ENCODE measurements at places on chromosomes 7 and 10.

GRCh38 chr10:69337296-69338132, 59.2 kb downstream of the HK1 start:
- peak; percentile 41 for DNase-seq

GRCh38 chr7:121038717-121039509, 50.4 kb downstream of the CPED1 start:
- no peak for DNase-seq

DNA sequence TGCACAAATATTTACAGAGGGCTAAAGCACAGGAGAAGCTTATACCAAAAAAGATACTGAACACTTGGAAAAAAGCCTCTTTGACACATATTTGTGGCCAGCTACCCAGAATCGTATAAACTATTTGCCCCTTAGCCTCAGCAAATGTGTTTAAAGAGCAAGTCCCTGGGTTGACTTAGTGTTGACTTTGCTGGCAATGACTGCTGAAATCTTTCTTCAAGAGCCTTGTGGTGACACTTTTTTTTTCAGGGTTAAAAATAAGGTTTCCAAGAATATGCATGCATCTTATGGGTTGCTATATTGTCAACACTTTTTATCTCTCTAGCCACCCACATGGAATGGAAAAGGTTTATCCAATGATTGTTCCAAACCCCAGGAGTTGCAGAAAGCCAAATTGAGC, 14.9 kb upstream of the PLEKHS1 start:
- no peak for DNase-seq

DNA sequence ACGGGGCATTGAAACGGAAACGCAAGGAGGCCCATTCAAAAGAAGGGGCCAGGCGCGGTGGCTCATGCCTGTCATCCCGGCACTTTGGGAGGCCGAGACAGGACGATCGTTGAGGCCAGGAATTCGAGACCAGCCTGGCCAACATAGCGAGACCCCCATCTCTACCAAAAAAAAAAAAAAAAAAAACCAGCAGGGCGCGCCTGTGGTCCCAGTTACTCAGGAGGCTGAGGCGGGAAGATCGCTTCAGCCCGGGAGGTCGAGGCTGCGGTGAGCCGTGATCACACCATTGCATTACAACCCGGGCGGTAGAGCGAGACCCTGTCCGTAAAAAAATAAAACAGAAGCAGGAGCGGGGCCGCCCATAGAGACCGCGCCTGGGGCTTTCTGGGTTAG, 396 bp downstream of the PSMG3 start:
- DNase-seq, result no peak

- no peak for DNase-seq
Observed at GRCh38 chr7:109235316-109235715, 665.6 kb downstream of the DNAJB9 start.

GRCh38 chr7:2956526-2957368, 86.9 kb downstream of the CARD11 start:
- DNase-seq, result no peak

GRCh38 chr10:80829562-80829961, 291.9 kb downstream of the SH2D4B start:
- DNase-seq, result no peak

DNA sequence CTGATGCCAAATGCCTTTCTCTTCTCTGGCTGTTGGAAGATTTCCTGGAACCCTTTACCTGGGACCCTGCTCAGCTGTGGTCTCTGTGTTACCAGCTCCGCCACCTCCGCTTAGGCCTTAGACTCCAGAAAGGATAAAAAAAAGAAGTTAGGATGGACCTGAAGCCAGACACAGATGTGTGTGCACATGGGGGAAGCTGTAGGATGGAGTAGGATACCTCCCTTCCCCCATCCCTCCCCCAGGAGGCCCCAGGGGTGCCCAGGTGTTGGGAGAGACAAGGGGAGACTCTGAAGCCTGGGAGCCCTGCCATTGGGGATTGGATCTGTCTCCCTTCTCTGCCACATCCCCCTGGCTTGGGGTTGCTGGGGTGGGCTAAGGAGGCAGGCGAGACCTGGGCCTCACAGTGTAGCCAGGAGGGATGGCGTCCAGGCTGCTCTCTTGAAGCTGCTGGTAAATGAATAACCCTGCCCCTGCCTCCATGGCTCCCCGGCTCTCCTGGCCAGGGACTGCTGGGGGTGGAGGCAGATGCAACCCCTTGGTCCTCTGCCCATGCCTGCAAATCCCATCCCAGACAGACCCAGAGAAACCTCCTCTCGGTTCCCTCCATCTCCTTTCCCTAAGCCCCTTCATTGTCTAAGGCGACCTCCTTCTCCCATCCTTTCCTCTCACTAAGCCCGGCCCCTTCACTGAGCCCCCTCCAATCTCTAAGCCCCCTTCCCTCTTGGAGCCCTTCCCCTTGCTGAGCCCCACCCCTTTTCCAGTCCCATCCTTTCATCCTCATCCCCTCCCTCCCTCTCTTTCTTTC, 8.0 kb downstream of the CLDN3 start:
- no peak for DNase-seq

GRCh38 chr10:79396520-79396919, 48.9 kb downstream of the ZCCHC24 start:
- DNase-seq, result peak; percentile 19

DNA sequence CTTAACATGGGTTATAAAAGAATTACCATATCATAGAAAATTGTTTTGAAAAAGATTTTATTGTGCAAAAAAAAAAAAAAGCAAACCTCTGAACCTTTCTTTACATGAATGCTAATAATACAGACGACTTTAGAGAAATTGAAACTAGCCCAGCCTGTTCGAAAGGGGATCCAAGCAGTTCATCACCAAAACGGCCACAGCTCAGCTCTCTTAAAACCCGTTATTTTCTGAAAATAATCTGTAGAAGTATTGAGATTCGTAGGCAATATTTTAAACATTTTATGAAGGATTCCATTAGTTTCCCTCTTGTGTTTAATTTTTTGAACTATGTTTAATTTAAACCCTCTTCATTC, 9.9 kb upstream of the GSAP start:
- no peak for DNase-seq

DNA sequence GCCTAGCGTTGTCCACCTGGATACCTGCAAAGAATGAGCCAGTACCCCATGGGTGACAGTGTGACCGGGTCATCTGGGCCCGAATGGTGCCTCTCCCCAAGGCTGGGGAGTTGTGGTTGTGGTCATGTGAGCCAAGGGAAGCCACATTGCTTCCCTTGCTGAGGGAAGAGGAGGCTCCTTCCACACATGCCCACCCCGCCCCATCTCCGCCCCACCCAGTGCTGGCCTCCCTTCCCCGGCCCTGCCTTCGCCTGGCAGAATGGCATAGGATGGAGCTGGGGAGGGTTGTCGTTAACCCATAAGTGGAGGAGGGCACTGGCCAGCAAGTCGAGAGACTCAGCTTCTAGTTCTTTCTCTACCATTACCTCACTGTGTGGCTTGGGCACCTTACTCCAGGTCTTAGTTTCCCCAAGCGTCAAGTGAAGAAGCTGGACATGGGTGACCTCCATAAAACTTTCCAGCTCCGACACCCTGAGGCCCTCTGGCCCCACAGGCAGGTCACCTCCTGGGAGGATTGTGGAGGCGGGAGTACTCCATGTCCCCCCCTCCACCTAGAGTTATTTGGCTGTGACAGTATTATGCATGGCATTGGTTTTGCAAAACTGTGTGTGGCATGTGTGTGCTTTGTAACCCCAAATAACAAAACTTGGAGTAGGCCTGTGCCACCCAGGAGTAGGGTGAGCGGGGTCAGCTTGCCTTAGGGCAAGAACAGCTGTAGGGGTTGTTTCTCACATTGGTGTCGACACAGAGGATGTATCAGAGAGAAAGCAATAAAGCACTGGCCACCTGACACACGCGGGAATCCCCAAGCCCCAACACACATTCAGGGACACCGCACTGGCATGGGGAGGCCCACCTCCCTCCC, 90.5 kb upstream of the MACROH2A2 start:
- no peak for DNase-seq

GRCh38 chr10:89591111-89591795, 53.8 kb downstream of the PANK1 start:
- DNase-seq, result no peak

DNA sequence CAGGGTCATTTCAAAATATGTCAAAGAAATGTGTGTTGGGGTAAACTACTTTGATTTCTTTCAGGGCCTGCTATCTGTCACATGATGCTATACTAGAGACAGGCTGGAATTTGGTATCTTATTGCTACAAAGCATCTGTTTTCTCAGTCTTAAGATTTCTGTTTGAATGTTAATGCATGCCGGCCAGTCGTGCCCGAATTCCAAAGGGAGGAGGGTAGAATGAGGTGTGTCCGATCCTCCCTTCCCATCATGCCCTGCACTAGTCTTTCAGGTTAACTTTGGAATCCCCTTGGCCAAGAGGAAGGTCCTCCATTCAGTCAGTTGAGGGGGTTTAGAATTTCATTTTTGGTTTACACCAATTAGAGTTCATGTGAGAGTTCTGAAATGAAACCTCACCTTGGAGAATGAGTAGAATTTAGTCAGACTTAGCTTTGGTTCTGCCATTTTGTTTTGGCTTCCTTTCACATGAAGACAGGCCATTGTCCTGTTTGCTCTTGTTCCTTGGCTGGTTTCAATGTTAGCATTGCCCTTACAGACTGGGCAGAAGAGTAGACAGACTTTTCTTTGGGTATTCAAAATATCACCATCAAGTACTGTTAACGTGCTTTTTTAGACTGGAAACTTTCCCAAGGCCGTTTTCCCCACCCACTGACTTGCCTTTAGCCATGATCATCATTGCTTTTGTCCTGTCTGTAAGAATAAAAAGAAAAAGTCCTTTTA, 95.8 kb downstream of the CAMK1D start:
- no peak for DNase-seq

DNA sequence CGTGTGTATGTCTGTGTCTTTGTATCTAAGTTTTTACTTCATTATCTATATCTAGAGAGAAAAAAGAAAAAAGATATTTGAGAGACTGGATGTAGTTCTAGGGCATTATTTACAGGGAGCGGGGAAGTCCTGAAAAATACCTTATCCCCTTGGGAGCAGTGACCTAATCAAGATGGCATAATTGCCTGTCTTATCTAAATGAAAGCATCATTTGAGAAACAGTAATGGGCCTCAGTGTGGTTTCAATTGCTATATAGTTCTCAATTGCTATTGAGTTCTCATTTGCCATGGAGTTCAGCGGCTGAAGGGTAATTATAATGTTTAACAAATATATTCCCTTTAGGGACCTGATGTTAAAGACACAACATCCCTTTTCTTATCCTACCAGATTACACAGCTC, 216.5 kb downstream of the PLXNA4 start:
- no peak for DNase-seq

- DNase-seq, result no peak
Observed at GRCh38 chr10:132251928-132252327, 55.8 kb downstream of the STK32C start.

- no peak for DNase-seq
Observed at GRCh38 chr10:119524720-119525070, 17.8 kb downstream of the RGS10 start.

DNA sequence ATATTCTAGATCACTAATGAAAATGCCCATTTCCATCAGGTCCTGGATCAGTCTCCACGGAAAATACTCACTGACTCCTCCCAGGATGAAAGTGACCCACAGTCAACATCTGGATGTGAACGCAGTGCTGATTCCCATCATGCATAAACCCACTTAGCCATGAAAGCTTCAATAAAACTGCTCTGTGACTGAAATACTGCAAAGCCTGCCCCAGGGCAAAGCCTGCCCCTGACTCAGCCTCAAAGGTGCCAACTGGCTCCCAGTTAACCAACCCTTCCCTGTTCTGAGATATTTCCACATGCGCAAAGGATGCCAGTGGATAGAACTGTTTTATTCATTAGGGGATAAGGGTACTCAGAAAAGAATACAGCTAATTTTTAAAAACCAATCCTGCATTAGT, 24.0 kb downstream of the OSBPL3 start:
- no peak for DNase-seq

- no peak for DNase-seq
Observed at GRCh38 chr7:46286356-46286755, 365.3 kb upstream of the IGFBP3 start.

GRCh38 chr7:2046581-2047565, 185.9 kb downstream of the MAD1L1 start:
- DNase-seq, result no peak

DNA sequence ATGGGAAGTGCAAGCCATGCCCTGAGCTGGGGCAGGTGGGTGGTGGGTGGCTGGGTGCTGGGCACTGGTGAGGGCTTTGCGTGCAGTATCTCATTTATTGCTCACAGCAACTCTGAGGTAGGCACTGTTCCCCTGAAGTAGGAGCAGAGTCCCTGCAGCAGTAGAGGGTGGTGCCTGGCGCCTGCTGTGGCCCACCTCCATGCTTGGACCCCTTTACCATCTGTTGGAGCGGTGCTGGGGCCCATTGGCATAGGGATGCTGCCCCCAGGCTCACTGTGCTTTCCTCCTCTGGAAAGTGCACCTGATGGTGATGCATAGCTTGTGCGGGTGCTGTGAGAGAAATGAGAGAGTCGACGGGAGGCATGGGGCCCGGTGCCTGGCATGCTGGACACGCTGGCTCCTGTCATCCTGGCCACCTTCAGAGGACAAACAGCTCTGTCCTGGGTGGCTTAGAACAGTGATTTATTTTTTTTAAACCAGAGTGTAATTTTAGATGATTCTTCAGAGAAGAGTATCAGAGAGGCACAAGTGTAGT, 10.4 kb downstream of the SFRP5 start:
- DNase-seq, result no peak

DNA sequence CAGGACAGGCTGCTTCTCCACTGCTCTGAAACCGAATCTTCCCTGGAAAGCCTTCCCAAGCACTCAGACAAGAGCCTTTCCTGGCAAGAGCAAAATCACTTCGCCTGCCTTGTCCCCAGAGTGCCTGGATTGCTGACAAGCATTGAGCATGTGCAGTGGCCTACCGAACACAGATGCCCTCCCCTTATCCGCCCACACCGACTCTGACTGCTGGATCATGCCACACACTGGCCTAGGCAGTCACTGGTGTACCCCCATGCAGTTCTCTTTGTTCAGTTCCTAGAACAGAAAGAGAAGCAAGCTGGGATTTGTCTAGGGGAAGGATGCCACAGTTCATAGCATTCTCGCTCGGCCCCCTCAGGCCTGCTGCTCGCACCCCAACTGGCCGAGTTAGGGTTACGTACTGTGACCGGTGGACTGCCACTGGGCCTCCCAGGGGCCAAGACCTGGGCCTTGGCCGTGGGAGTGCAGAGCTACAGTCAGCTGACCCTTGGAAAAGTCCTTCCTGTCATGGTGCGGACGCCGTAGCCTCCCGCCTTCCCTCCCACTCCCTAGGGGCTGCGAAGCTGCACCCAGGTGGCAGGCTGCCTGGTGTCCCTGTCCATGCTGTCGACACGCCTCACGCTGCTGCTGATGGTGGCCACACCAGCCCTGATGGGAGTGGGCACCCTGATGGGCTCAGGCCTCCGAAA, 6.9 kb downstream of the ABCB8 start:
- DNase-seq, result no peak

- no peak for DNase-seq
Observed at GRCh38 chr7:151454305-151454704, 14.4 kb upstream of the CRYGN start.

GRCh38 chr10:17049195-17049594, 80.4 kb downstream of the CUBN start:
- no peak for DNase-seq
